A549 treated with AZD2906 at 1 μM for 4 hours (cell line): ENCODE measurements at places on chromosomes 1 and 21. TPM values are rescaled to one million over a fixed set of nuclear protein-coding genes. Genes with fewer than 3 reads are reported as not detected.

The ETV3L gene
- not detected in 5 replicates for total RNA-seq

The SH2D2A gene
- 2.9 to 4.2 TPM (median 3.4 TPM) in 5 replicates for total RNA-seq

The MMEL1 gene
- 0.26 TPM in 1 of 5 replicates, not detected in the others for total RNA-seq

The FAM3B gene
- not detected in 5 replicates for total RNA-seq

The TMEM61 gene
- 0.66 to 1.8 TPM (median 1.2 TPM) in 5 replicates for total RNA-seq

The DSCAM gene
- not detected in 5 replicates for total RNA-seq

The GSTM1 gene
- total RNA-seq: not detected in 5 replicates

The GUCA2A gene
- total RNA-seq: 0.13 TPM in 1 of 5 replicates, not detected in the others

The MCOLN2 gene
- total RNA-seq: 1.9 to 2.1 TPM (median 2.0 TPM) in 5 replicates

The NOTCH2NLA gene
- total RNA-seq: 24.5 to 33.4 TPM (median 31.7 TPM) in 5 replicates

The HIPK1 gene
- 12.1 to 17.5 TPM (median 15.4 TPM) in 5 replicates for total RNA-seq

The GOLT1A gene
- 3.3 to 7.0 TPM (median 5.1 TPM) in 5 replicates for total RNA-seq

The PLEKHA6 gene
- 30.7 to 35.1 TPM (median 33.3 TPM) in 5 replicates for total RNA-seq

The REN gene
- total RNA-seq: not detected in 5 replicates

The FCRL1 gene
- not detected in 5 replicates for total RNA-seq

The SLAMF6 gene
- total RNA-seq: not detected in 5 replicates

The CBR1 gene
- total RNA-seq: 144 to 169 TPM (median 164 TPM) in 5 replicates

The VANGL2 gene
- 0.46 to 0.98 TPM (median 0.71 TPM) in 5 replicates for total RNA-seq

The B3GALNT2 gene
- total RNA-seq: 14.4 to 20.9 TPM (median 17.3 TPM) in 5 replicates

The CHRNB2 gene
- 0.32 to 0.51 TPM (median 0.39 TPM) in 5 replicates for total RNA-seq

The MSH4 gene
- total RNA-seq: 0.02 TPM in 2 of 5 replicates, not detected in the others

The S100A2 gene
- total RNA-seq: 18.7 to 33.7 TPM (median 27.4 TPM) in 5 replicates

The ELAPOR1 gene
- total RNA-seq: 0.53 to 0.71 TPM (median 0.56 TPM) in 5 replicates

The RXFP4 gene
- not detected in 5 replicates for total RNA-seq

The PLCH2 gene
- 0.17 to 0.40 TPM (median 0.31 TPM) in 5 replicates for total RNA-seq
